ENCODE measurements at places on chromosomes 6 and 20.
A peak's percentile ranks its signal among the peaks of the same experiment; 100 is the strongest.

GRCh38 chr6:11484441-11484840, 53.1 kb upstream of the TMEM170B start:
- DNase-seq: no peak

DNA sequence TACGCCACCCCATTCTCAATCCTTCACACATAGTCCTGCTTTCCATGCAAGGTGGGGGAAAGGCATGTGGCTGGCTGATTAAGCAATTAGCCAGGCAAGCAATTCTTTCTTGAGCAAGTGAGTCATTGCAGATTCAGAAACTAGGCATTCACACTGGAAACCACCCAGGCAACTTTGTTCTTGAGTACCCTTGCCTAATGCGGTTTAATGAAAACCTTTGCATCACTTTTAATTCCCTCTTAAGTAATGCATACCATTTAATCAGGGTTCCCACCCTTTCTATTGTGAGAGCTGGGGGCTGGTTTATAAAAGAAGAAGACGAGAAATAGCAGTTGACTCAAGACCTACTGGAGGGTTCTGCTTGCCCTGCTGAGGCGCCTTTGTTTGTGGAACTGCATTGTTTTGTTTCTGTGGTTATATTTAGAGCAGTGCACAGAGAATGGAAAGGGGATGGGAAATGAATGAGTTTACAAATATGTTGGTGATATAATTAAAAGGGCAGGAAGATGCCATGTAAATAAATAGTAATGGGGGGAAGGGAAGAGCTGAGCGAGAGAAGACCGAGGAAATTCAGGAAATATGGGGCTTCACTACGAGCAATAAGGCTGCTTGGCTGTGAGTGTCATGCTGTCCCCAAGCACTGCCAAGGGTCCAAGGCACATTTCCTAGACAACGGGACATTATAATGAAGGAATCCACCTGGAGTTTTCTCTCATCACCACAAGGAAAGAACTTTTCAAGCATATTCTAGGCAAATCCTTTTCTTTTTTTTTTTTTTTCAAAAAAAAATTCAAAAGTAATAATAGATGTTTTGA, 48.8 kb upstream of the TSHZ2 start:
- no peak for DNase-seq

DNA sequence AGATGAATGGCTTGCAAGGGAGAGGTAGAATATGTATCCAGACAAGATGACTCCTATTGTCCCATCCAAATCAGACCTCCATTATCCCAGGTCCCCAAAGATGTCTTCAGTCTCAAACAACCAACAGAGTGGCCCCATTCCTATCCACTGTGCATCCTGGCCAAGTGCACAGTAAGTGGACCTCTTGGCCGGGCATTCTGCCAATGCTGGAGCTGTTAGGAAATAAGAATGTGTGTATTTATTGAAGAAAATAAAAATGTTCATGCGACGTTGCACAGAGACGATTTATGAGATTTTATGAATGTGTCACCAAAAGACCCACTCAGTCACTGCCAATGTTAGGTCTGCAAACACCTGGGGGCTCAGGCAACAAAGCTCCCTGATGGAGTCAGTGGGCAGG, 196.0 kb downstream of the MAFB start:
- DNase-seq: no peak

- DNase-seq: no peak
These were observed 3.4 kb downstream of the TMEM151B start for GRCh38 chr6:44273617-44274016.

DNA sequence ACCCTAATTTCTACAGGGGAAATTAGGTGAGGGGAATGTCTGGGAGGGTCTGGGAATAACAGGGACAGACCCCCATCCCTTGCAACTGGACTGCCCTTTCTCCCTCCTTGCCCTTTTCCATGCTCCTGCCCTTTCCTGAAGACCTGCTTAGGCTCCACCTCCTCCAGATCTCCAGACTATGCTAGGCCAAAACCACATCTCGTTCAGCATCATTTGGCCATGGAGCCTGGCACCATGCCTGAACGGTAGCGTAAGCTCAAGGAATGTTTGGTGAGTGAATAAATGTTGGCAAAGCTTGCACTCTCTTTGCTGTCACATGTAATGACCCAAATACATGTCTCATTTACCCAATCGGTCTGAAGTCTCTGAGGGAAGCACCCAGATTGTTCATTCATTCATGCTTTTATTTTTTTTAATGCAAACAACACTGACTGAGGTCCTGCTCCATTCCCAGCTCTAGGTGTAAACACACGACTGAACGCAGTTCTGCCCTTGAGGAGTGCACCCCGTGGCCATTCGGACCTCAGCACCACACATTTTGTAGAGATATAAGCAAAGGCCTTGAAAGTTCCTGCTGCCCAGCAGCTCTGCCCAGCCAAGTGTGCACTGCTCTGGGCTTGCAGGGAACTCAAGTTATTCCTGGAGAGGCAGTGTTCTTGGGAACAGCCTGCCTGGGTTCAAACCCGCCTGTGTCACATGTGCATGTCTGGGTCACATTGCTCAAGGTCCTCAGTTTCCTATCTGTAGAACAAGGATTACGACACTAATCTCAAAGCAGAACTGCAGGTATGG, 1.1 kb upstream of the GRM4 start:
- DNase-seq: no peak

GRCh38 chr6:13398421-13398994, 70.2 kb upstream of the TBC1D7 start:
- DNase-seq: no peak

- no peak for DNase-seq
These were observed 315.7 kb upstream of the NT5E start for GRCh38 chr6:85134172-85134571.

DNA sequence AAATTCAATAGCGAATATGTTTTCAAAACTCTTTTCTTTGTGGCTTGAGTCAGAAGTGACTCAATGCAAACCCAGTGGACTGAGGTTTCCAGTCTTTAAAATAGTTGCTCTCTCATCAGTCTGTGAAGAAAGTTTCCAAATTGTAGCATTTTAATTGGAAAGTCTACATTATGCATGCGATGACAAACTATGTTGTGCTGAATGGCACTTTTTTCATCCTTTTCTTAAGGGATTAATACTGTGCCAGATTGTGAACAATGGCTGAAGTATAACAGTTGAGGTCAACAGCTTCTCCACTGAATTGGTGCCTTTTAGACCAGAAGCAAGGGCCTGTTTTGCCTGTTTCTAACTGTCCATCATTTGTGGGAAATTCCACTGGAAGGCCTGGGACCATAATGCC, 377.1 kb downstream of the BTBD9 start:
- no peak for DNase-seq

DNA sequence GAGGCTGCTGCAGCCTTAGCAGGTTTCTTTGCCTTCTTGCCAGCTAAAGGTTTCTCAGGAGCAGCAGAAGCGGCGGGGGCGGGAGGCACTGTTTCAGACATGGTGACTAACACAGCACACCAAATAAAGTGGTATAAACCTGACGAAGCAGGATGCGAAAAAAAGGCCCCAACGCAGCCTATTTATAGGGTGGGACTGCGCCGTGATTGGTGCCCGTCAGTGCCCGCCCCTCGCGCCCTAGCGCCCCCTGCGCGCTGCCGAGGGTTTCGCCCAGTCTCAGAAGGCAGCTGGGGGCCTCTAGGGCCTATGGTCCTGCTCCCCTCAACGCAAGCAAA, 55.0 kb downstream of the TRIM38 start:
- DNase-seq: peak; percentile 85

GRCh38 chr6:105909106-105909505, 177.0 kb upstream of the PRDM1 start:
- no peak for DNase-seq

DNA sequence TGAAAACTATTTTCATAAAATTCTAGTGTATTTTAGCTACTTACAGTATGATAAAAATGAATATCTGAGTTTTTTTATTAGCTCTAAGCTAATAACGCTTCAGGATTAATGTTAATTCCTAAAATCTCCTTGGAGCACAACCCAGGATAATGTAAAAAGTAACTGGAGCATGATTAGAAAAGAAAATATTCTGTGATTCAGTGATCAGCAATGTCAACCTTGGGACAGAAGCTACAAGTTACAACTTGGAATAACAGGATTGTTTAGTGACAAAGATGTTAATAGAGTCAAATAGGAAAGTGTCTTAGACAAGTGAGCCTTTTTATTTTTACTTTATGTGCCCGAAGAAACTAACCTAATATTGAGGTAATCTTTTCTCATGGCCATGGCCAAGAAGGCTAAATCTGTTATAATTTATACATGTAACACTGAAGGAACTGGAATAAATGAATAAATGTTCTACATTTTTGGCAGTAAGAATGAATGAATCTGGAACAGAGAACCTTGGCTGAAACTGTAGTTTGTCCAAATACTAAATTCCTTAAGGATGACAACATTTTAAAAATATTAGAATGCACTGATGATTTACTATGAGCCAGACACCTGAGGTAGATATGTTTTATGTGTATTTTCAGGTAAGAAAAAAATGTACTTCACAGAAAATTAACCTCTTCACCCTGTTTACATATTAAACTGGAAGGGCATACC, 994.0 kb downstream of the GRIK2 start:
- DNase-seq: no peak

GRCh38 chr20:38298768-38299288, 5.1 kb upstream of the BPI start:
- DNase-seq: no peak

DNA sequence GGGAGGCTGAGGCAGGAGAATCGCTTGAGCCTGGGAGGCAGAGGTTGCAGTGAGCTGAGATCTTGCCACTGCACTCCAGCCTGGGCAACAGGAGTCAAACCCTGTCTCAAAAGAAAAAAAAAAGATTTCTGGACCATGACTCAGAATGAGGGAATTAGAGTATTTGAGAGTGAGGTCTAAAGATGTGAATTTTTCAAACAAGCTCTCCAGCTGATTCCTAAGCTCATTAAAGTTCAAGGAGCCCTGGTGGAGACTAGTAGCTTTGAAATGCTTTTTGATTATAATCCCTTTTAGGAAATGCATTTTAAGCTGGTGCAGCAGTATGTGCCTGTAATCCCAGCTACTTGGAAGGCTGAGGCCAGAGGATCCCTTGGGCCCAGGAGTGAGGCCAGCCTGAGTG, 21.8 kb upstream of the SRF start:
- no peak for DNase-seq

Measured in activated T-cell treated with anti-CD3 and anti-CD28 coated beads, Interleukin-2, amount 50 U/mL, for 24 hours (primary cell).